ENCODE measurements at places on chromosomes 1 and 21.
A peak's percentile ranks its signal among the peaks of the same experiment; 100 is the strongest.

DNA sequence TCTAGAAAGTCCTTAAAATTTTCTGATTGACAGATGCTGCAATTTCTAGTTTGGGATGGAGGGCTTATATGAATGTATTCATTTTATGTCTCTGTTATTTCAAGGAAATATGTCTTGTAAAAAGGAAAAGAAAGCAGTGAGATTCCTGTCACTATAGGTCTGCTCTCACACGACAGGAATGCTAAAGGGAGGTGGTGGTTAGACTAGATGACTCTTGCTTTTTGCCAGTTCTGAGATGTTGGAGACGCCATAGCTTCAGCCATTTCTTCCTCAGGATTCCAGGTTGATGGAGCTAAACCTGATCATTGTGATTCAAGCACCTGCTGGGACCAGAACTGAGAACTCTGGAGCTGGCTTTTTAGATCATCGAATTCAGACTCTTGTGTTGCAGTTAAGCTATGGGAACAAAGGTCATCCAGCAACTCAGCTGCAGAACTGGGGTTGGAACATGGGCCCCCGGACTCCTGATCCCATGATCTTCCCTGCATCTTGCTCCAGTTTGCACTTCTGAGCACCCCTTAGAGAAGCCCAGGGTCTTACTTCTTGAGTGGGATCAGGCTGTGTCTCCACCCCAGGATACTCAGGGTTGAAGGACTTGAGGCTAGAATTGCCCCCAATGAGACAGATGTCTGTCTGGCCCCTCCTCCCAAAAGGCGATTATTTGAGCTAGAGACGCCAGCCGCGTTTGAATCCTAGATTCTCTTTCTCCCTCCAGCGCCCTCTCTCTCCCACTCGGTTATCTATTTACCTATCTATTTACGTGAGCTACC lies 46.7 kb upstream of the FOXO6 start:
- DNase-seq = no peak

- no peak for DNase-seq
Measured at GRCh38 chr1:164742745-164743144, 183.8 kb downstream of the PBX1 start.

DNA sequence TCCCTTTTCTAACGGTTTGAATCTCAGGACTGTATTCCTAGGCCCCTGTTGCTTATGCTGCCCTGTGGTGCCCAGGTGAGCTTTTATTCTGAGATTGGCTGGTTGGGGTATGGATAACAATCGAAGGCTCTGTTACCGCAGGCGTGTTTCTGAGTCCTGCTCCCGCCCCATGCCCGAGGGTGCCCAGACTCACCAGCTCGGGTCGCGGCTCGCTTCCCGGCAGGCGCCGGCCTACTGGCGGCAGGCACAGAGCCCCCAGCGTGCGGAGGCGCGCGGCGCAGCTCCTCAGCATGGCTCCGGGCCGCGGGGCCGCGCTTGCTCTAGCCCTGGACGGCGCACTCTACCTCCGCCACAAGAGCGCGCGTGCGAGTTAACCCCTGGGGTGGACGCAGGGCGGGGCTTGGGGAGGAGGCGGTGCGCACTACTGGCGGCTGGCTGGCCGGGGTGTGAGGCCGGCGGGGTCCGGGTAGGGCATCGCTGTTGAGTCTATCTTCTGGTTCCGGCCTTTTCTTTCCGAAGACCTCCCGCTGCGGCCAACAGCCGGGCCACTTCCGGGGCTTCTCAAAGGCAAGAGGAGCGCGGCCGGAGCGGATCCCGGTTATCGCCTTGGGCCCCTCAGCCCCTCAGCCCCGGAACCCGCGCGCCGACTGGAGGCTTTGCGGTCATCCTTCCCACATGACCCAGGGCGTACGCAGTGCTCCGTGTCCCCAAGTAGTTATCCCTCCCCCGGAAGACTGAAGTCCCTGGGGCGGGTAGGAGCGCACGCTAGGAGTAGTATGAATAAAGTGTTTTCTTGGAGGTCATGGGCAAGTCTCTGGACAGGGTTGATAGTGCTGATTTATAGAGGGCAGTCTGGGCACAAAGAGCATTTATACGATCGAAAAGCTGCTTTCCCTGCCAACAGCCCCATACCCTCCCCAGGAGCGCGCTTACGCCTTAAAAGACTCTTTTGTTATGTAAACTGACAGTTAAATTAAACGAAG lies at the start of gene THEM4:
THEM4 (minus strand) TSS at position 345 of the 983 bp plus-strand sequence; CDS start at position 292, 53 bp downstream.
- peak; percentile 95 for DNase-seq

GRCh38 chr1:25566730-25567341 lies 23.4 kb downstream of the LDLRAP1 start:
- no peak for DNase-seq

- DNase-seq = no peak
Measured at GRCh38 chr1:162366149-162366548, 10.5 kb downstream of the SPATA46 start.

DNA sequence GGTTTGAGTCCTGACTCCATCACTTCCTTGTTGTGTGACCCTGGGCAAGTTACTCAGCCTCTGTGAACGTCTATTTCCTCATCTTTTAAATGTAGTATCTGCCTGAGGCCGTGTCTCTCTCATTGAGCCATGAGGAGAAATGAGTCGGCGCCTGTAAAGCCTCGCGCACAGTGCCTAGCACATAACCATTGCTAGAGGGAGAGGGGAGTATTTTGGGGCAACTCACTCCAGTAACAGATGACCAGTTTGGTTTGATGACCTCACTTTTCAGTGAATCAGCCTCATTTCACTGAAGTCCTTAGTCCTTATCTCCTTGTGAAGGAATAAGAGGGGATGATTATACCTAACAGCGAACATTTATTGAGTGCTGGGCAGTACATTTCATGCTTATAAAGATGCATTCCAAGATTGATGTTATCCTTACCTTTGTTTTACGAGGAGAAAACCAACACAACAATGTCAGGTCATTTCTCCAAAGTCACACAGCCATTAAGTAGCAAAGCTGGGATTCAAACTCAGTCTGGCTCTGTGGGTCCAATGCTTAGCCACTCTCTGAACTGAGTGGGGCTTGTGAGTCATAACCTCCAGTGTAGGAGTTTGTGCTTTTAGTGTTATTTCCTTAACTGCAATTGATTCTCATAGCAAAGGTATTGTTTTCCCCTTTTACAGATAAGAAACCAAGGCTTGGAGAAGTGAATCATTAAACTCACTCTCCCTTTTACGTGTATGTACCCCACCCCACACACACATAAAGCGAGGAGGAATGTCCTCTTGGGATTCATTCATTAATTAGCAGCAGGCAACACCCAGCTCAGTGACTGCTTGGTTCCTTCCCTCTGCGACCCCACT lies 25.9 kb downstream of the KCNC4 start:
- DNase-seq = peak; percentile 72

DNA sequence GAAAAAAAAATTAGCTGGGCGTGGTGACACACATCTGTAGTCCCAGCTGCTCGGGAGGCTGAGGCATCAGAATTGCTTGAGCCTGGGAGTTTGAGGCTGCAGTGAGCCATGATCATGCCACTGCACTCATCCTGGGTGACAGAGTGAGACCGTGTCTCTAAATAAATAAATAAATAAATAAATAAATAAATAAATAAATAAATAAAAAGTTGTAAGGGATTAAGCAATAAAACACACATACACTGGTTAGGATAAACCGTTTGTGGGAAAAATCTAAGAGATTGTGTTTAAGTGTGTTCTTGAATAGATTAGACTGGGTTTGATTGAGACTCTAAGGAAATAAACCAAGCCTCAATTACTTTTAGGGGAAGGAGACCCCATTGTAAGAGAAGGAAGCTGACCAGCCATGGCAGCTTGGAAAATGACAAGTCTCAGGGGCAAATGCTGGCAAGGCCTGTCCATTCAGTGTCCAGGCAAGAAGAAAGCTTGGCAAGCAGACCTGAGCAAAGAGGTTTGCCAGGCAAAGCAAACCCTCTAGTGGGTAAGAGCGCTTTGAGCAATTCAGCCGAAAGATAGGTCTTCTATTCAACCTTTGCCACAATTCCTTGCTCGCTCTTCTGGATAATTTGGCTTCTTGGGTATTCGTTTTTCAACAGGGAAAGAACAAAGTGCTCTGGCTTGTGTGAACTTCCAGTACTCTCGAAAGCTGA lies 106.9 kb upstream of the SERBP1 start:
- DNase-seq = no peak

GRCh38 chr1:69649383-69649990 lies 81.8 kb downstream of the LRRC7 start:
- no peak for DNase-seq

DNA sequence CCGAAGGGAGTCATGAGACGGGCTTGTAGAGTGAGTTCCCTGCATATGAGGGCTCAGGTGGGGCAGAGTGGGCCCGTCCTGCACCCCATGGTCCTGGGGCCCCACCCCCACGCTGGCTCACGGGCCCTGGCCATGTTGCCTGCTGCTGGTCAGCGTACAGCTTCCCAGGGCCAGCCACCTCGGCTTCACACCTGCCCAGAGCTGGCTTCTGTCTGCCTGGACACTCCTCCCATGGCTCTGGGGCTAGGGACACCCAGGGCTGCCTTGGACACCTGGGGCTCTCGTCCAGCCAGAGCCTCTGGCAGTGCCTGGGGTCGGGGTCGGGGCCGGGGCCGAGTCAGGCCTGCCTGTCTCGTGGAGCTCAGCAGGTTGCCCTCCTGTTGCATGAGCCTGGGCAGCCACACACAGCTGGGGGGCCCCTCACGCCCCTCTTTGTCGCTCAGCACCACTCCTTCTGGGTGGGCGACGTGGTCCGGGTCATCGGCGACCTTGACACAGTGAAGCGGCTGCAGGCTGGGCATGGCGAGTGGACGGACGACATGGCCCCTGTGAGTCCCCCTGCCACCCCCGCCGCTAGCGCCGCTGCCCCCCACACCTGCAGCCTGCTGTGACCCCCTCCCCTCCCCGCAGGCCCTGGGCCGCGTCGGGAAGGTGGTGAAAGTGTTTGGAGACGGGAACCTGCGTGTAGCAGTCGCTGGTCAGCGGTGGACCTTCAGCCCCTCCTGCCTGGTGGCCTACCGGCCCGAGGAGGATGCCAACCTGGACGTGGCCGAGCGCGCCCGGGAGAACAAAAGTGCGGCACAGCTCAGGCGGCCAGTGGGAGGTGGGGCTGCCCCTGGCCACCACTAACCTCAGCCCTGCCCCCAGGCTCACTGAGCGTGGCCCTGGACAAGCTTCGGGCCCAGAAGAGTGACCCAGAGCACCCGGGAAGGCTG lies 5.5 kb upstream of the MMP23B start:
- no peak for DNase-seq

GRCh38 chr21:41197582-41197981 lies 29.6 kb downstream of the BACE2 start:
- DNase-seq = no peak

- DNase-seq = no peak
Measured at GRCh38 chr1:196207612-196208217, 400.5 kb downstream of the KCNT2 start.

- DNase-seq = no peak
Measured at GRCh38 chr1:38648417-38648816, 211.2 kb downstream of the RRAGC start.

- no peak for DNase-seq
Measured at GRCh38 chr1:30322859-30323257, 400.5 kb downstream of the MATN1 start.

DNA sequence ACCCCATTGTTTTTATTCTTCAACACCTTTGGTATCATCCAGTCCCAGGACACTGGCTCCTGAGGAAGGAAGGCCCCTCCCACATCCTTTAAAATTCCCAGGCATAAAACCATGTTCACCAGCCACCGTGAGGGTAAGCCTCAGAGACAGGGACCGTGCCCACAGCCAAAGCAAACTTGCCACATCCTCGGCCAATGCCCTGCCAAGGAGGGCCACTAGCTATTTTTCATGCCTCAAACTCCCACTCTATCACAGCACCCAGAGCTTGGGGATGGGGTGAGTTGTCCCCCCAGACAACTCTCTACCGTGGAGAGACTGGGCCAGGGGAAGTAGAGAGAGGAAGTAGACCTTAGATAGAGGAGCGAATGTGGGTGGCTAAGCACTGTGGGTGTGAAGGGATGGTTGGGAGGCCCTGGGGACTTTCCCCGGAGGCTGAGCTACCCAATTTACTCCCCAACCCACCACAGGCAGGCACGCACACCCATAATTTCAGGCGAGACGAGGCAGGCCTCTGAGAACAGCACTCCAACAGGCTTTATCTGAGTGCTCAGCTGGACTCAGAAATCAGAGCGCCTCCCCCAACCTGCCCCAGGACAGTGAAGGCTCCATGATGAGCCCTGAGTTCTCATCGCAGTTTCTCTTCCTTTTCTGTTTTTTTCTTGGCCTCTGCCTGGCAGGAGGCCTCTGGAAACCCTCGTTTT lies 15.9 kb upstream of the BTG2 start:
- peak; percentile 92 for DNase-seq

DNA sequence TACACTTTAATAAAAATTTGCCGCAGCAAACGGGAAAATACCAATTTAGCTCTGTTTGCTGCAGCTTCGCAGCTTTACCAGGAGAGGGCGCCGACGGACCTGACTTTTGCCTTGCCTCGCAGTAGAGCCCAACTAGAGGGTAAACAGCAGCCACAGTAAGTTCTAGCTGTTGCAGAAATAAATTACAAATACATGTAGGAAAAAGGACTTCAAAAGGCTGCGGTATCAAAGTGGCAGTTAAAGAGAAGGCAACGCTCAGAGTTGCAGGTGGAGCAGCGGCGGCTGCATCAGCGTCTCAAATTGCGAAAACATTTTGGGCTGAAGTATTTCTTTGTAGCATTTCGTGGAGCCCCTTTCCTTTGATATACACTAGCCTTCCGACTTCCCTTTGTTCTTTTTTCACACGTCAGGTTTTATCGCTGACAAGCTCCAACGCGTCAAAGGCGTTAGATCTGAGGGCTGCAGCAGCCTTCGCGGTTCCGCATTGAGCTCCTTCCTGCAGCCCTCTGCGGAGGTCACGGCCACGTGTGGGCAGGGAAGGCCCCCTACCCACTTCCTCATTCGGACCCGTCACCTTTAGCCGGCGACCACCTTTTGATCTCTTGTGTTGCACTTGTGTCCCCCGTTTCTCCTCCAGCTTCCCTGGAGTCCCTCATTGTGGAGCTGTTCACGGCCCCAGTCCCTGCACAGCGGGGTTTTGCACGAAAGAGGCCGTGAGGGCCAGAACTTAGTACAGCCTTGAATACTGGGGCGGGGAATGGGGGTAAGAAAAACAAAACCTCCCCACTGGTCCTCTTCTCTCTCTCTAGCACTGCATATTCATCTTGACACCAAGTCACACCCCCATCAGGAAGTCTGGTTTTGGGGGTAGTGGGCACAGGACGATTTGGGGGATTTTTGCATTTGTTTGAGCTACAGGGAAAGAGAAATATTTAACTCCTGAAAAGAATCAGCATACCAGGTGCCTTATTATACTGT lies 72.8 kb downstream of the S1PR1 start:
- DNase-seq = no peak

DNA sequence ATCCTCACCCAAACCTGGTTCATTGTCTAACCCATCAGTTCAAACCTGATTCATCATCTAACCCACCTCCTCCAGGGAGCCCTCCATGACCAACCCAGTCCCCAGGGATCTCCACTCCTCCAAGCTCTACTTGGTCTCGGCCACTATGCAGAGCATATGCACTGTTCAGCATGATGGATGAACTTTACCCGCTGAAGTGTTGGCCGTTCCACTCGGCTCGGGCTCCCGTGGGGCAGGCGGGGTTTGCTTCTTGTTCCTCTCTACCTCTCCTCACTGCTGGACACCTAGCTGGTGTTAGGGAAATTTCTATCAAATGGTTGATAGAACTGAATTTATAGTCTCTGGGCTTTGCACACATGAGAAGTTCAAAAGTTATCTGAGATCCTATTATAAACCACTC lies 111.0 kb downstream of the TRABD2B start:
- DNase-seq = no peak

GRCh38 chr1:27598902-27599528 lies 4.9 kb downstream of the AHDC1 start:
- no peak for DNase-seq

GRCh38 chr1:218813237-218813636 lies 360.4 kb upstream of the LYPLAL1 start:
- no peak for DNase-seq

GRCh38 chr1:67135354-67135753 lies 584 bp upstream of the C1orf141 start:
- no peak for DNase-seq
